Prostate gland (tissue), 2 donors: ENCODE measurements at places on chromosomes 7 and 10. TPM values are rescaled to one million over a fixed set of nuclear protein-coding genes. Genes with fewer than 3 reads are reported as not detected.

DNA sequence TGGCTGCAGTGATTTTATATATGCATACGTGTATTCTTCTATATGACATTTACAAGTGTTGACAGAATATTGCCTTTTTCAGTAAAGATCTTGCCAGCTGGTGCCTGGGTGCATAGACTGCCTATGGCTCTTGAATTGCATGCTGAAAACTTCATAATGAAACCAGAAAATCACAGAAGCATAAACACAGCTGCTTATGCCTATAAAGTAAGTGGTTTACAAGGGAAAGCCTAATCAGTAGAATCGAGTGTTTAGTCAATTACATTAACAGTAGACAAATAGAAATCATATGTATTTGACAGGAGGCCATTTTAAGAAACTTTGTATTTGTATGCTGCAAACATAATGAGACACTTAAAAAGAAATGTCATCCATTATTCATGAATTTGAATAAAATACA lies 82.5 kb downstream of the TMEM168 start:
- no peak for DNase-seq

DNA sequence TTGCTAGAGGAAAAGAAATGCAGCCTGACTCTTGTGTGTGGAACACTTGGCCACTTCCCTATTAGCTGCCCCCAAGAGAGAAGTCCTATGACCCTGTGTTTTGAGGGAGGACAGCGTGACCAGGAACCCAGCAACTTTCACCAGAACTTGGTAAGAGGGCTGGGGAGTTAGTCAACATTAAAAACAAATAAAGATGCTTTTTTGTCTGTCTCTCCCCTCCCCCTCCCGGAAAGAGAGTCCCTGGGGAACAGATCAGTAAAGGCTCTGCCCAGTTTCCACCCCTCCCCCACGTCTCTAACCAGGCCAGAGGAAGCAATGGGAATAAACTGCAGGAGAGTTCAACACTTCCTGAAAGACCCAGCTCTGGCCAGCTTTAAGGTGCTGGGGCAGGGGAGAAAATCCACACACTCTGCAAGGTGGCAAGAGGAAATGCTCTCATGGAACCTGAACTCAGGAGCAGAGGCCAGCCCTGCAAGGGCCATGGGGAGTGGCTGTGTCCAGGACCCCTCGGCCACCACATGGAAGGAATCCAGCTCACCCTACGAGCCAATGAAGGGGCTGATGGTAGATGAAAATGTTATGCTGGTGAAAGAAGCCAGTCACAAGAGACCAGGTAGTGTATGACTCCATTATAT lies 21.5 kb downstream of the SH3PXD2A start:
- no peak for DNase-seq

DNA sequence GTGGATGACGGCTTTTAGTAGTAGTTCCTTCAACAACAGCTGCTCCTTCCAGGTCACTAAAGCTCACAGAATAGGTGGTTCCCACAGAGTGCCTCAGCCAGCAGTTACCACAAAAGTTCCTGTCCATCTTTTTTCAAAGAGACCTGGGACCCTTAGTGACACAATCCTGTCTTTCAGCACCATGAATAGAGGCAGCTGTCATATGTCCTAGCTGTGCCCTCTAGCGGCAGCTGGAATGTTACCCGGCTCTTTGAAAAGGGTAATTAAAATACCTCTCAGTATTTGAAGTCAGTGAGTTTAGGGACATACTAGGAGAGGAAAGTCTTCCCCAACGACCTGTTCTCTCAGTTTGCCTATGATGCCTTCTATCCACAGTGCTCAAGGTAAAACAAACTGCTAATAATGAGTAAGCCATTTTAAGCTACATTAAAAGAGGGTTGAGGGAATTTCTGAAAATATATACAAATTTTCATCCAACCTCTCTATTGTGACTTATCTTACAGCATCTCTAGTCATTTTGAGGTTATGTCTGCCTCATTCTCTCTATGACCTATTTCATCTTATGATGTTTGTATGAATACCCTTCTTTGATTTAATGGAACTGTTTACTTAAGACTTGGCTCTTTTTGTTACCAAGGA lies 290.8 kb downstream of the NXPH1 start:
- no peak for DNase-seq

- DNase-seq: no peak
These were observed 21.0 kb upstream of the MYL7 start for GRCh38 chr7:44162179-44162578.

DNA sequence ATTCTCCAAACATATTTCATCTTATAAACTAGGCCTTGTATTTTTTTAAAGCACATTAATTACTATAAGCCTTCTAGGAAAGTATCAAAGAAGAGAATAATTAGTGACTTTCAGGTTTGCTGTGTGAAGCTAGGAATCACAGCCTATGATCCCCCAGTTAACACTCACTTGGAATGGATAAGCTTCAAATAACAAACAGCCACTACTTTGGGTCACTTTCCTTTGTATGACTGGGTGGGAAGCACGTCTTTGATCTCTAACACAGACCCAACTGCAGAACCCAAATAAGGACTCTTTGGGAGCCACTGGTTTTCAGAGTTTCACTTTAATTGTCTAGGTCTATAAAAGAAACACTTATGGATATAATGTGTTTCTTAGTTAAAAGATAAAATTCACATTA lies 769.3 kb downstream of the MAGI2 start:
- no peak for DNase-seq

The PON1 gene
- not detected for total RNA-seq

GRCh38 chr10:133173860-133174640 lies 14.0 kb downstream of the KNDC1 start:
- no peak for DNase-seq

The WNT8B gene
- 0.40 TPM for total RNA-seq

GRCh38 chr7:30411173-30411572 lies 67.4 kb downstream of the NOD1 start:
- no peak for DNase-seq

The TSPAN12 gene
- total RNA-seq: 14.5 TPM
